Gastrocnemius medialis (tissue), 4 donors: ENCODE measurements at places on chromosomes 11 and 22.

DNA sequence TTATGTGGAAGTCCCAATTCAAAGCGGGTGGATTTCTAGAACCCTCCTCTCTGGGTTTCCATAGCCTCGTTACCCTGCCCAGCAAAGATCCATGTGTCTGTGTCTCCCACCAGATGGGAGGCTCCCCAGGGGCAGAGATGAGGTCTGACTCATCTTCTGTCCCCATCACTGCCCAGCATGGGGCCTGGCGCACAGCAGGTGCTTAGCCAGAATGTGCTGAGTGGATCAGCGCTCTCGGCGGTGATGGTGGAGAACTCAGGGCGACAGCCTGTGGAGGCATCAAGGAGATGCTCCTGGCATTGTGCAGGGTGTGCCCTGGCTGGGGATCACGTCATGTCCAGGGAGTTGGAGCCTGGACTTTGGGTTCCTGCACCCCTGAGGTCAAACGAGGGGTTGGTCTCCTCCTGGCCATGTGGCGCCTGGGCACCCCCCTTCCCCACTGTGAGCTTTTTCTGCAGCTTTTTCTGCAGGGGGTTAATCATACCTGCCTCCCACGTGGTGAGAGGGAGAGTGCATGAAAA, 46.1 kb upstream of the RFPL3 start:
- DNase-seq, result no peak

DNA sequence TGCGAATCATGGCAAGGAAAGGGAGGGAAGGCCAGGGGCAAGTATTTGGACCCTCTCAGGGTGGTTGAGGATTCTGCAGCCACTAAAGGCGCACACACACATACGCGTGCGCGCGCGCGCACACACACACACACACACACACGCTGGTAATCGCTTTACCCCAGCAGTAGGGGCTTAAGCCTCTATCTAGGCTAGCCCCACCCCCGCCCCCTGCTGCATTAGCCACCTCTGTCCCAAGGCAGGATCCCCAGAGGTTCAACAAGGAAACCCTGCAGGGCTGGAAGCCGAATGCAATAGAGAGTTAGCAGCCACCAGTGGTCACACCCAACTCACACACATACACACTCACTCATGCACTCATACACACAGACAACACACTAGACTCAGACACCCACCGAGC, 28.6 kb upstream of the ELFN2 start:
- DNase-seq, result no peak

DNA sequence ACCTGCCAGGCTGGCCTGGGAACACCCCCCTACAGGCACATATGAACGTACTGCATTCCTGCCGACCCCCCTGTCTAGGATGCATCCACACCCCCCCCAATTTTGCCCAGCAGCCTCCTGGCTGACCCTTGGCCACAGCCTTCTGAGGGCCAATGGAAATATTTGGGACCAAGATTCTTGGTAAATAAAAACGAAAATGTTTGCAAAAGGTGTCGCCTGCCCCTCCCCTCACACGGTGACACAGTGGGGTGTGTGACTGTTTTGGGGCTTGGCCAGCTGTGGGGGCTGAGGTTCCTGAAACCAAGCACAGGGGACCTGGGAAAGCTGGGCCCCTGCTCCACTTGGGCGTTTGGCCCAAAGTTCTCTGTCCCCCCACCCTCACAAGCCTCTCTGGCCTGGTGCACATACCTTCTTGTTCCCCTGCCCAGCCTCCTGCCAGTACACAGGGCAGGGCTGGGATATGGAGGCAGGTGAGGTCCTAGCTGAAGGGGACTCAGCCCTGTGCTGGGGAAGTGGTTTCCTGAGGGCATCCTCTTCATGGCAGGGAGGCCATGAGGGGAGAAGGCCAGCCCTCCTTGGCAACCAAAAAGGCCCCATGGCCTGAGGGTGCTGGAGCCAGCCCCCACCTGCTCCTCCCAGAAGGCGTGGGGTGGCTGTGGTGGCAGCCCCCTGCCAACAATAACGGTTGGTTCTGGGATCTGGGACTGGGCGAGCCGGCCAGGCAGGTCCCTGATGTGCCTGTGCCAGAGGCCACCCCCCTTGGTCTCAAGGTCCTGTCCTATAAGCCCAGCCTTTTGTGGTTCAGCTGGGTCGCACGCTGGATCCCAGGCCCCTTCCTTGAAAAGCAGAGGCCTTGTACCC, 2.1 kb upstream of the CRACR2B start:
- DNase-seq, result no peak

- DNase-seq, result no peak
Observed at GRCh38 chr11:133669371-133670053, 137.2 kb upstream of the OPCML start.

- DNase-seq, result no peak
Observed at GRCh38 chr22:38623351-38623750, 32.8 kb downstream of the FAM227A start.

DNA sequence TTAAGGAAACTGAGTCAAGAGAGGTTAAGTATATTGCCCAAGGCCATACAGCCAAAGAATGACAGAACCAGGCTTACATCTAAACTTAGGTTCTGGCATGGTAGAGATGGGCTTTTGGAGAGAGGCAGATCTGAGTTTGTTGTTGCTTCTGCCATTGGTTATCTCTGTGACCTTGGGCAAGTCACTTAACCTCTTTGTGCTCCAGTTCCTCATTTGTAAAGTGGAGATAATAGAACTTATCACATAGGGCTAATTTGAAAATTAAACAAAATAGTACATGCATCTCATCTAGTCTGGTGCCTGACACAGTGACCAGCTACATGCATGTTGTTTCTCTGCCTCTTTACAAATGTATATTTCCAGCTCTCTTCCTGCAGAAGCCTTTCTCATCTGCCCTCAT, 47.0 kb upstream of the PLET1 start:
- no peak for DNase-seq

GRCh38 chr22:43862074-43862881, at the start of gene SULT4A1:
Gene SULT4A1 (minus strand): TSS chr22:43862513. CDS start chr22:43862382, 131 bp downstream.
- DNase-seq, result no peak

DNA sequence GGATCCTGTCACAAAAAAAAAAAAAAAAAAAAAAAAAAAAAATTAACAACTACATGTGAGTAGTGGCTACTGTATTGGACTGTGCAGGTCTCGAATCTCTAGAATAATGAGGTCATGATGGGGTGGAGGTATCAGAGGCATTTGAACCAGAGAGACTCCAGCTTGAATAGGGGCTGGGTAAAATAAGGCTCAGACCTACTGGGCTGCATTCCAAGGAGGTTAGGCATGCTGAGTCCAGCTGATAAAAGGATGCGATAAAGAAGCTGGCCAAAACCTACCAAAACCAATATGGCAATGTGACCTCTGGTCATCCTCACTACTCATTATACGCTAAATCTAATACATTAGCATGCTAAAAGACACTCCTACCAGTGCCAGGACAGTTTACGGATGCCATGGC, 5.9 kb upstream of the PACSIN3 start:
- DNase-seq, result no peak

DNA sequence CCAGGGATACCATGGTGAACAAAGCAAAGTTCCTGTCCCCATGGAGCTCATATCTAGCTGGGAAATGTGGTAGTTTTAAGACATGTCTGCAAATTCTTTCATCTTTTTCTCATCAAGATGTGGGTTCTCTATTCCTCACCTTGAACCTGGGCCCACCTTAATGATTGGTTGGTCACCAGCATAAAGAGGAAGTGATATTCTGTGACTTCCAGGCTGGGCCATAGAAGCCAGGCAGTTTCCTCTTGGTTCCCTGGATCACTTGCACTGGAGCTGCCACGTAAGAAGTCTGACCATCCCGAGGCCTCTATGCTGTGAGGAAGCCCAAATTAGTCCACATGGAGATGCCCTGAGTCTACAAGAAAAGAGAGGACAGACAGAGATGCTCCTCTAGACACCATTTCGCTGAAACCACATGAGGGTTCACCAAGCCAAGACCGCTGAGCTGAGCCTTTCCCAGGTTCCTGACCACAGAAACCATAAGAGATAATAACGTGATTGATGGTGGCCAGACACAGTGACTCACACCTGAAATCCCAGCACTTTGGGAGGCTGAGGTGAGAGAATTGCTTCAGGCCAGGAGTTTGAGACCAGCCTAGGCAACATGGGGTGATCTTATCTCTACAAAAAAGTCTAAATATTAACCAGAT, 119.5 kb upstream of the ISX start:
- DNase-seq, result no peak

DNA sequence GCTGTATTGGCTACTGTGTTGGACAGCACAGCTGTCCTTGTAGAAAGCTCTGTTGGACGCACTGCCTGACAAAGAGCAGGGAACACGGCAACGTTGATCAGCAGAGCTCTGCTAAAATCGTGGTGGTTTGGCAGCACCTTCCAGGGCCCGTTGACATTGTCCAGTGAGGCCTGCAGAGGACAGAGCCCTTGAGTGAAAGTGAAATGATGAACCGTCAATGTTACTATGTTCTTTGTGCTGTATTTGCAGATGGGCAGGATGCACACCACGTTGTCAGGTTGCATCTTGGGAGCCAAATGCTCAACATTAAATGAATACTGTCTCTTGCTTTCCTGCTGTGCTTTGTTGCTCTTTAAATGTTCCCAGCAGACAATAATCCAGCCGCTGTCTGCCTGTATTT, 69.7 kb downstream of the NELL1 start:
- no peak for DNase-seq

- no peak for DNase-seq
Observed at GRCh38 chr11:77095551-77096490, 6.8 kb upstream of the OMP start.

GRCh38 chr22:23072077-23072910, 2.0 kb downstream of the GNAZ start:
- DNase-seq, result no peak

DNA sequence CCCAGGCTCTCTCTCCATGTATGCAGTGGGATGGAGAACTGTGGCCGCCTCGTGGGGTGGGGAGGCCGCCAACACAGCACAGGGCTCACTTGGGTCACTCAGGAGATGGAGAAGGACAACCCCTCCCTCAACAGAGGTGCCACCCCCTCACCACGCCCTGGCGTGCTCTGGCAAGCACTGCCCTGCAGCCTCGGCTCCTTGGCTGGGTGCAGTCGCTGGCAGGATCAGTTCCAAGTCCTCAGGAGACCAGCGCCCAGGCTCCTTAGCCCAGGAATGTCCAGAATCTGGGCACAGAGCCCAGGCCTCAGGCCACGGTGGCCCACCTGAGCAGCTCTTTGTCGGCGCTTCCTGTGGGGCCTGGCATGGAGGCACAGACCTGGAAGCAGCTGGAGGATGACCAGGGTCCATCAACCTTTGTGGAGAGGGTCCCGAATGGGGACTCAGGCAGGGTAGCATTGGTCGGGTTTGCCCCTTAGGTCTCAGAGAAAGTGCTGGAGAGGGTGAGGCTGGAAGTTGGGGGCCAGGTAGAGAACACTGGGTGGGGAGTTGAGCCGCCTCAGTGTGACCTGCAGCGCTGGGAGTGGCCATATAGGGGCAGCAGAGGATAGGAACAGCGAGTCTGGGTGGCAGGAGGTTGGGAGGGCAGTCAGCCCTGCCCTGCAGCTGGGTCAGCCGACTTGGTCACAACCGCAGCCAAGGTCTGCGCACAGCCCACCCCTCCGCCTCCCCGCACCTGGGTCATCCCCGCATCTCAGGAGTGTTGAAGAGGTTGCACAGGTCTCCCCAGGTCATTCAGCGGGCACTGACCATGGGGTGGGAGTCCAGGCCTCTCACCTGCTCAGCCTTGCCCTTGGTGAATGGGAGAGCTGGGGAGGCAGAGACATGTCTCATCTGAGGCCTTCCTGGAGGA, 8.2 kb downstream of the SUSD2 start:
- DNase-seq, result peak; percentile 42

DNA sequence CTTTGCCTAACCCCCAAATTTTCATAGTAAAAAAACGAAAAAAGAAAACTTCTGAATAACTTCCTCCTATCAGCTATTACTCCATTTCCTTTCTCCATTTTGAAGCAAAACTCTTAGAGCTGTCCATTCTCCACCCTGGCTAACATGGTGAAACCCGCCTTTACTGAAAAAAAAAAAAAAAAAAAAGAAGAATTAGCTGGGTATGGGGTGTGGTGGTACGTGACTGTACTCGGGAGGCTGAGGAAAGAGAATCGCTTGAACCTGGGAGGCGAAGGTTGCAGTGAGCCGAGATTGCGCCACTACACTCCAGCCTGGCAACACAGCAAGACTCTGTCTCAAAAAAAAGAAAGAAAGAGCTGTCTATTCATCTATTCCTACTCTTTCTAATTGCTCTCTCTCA, 11.3 kb upstream of the NXF1 start:
- no peak for DNase-seq

GRCh38 chr11:45159781-45160365, 13.4 kb downstream of the PRDM11 start:
- no peak for DNase-seq

- no peak for DNase-seq
Observed at GRCh38 chr11:18461909-18462308, 6.3 kb downstream of the LDHAL6A start.

GRCh38 chr11:91446267-91446666, 778.4 kb upstream of the FAT3 start:
- DNase-seq, result no peak

DNA sequence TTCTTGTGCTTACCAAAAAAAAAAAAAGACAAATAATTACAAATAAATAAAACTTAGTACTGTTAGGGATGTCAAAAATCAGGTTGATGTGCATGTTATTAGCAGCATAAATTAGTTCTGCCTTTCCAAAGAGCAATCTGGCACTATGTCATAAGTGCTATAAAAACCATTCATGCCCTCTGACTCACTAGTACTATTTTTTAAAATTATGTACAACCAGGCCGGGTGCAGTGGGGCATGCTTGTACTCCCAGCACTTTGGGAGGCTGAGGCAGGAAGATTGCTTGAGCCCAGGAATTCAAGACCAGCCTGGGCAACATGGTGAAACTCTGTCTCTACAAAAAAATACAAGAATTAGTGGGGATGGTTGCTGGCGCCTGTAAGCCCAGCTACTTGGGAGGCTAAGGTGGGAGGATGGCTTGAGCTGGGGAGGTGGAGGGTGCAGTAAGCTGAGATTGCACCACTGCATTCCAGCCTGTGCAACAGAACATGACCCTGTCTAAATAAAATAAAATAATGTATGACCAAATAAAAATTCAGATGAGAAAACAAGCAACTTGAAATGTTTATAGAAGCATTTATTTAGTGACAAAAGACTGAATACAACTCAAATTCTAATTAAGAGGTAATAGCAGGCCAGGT, 25.3 kb downstream of the UEVLD start:
- no peak for DNase-seq

- no peak for DNase-seq
Observed at GRCh38 chr22:37703906-37704305, 7.1 kb downstream of the TRIOBP start.
